ENCODE measurements at places on chromosomes 5 and 9.

- no peak for DNase-seq
Observed at GRCh38 chr9:93869088-93869487, 86.1 kb downstream of the BARX1 start.

GRCh38 chr9:129745200-129745599 is 7.6 kb downstream of the PTGES start:
- no peak for DNase-seq

GRCh38 chr5:157748760-157749461 is 5.4 kb downstream of the LSM11 start:
- no peak for DNase-seq

- DNase-seq, result no peak
Observed at GRCh38 chr5:136675769-136676168, 310.4 kb upstream of the TRPC7 start.

GRCh38 chr9:136362450-136362784 is 1.1 kb downstream of the DNLZ start:
- DNase-seq, result no peak

GRCh38 chr9:104983491-104983890 is 55.5 kb upstream of the ABCA1 start:
- DNase-seq, result no peak
